Skin of body (tissue), 3 donors: ENCODE measurements at places on chromosomes 7 and 10.

- no peak for DNase-seq
These were observed 121.7 kb upstream of the RSU1 start for GRCh38 chr10:16938952-16939351.

DNA sequence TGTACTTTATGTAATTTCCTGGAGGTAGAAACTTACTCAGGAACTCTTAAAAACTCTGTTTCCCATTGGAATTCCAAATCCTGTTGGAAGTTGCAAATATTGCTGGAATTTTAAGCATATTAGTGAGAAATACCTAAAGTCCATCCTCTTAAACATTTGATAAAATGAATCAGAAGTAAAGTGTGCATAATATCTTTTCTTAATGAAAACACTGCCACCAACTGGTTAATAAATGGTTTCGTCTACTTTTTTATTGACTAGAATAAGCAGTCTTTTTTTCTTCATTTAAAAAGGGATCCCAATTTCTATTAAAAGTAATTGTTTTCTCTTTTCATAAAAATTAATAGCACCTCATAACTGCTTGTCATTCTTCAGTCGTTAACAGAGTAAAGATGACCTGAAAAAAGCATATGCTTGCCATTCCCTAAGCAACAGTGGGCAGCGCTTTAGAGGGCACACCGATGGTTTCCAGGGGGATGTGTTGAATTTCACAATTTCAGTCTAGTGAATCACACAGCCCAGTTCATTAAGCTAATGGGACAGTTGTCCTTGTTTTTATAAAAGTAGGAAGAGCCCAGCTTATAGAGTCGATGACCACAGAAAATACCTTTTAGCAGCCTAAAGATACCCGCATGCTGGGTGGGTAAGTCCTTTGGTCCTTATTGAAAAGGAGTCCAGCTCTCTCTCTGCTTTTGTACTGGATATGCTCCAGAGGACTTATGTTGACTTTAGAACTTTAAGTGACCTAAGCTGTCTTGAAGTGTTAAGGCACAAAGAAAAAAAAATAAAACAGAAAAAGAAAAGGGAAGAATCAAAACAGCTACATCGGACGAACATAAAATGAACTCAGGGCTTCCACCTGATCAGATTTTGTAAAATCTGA, 28.5 kb downstream of the NPS start:
- DNase-seq = no peak

DNA sequence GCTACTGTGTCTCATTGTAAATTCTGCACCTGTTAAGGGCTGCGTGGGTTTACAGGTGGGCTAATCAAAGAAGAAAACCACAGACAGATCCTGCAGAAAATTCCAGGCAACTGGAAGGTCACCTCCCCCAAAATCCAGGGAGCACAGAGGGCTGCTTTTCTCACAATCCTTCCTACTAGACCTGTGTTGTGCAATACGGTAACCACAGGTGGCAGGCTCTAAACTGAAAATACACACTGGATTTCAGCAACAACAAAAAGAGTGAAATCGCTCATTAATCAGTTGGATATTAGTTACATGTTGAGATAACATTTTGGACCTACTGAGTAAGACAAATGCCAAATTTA, 83.2 kb downstream of the SLC16A9 start:
- DNase-seq = no peak

DNA sequence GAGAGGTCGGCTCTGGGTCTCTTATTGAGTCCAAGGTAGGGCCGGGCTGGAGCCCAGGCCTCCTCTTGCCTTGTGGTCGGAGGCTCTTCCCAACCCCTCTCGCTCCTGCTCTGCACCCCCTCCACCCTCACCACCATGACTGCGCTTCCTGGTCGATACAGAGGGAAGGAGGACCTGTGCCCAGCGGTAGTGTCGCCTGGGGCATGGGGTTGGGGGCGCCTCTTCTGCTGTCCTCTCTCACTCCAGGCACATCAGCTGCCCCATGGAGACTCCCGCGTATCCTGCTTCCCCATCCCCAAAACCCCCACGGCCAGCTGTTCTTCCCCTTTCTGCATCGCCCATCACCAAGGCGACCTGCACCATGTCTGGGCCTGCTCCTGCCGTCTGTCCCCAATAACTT, 44.4 kb downstream of the TMEM270 start:
- DNase-seq = no peak

DNA sequence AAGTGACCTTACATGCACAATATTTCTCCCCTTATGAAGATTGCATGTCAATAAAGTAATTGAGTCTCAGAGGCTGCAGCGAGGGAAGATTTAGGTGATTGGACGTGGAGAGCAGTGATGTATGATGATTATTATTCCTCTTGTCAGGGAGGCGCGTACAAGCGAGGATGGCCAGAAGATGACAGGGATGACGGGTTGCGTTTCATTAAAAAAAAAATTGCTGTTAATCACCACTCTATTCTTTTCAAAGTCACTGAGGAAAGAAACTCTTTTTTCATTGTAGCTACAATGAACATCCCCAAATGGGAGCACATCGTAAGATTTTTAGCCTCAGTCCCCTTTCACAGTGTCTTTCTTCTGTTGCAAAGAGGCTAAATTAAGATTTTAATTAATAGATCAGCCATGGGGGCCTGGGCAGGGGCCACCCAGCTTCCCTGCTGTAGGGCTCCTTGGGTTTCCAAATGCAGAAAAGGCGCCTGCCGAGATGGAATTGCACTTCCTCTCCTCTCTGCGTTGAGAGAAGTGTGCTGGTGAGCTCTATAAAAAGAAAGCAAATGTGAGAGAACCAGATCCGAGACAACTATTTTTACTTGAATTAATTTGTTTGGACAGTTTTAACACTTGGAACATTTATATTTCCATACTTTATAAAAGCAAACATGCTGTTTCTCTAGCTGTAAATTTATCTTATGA, 998.1 kb downstream of the LRMDA start:
- no peak for DNase-seq

GRCh38 chr7:114466917-114467316, 52.3 kb downstream of the FOXP2 start:
- DNase-seq = no peak

DNA sequence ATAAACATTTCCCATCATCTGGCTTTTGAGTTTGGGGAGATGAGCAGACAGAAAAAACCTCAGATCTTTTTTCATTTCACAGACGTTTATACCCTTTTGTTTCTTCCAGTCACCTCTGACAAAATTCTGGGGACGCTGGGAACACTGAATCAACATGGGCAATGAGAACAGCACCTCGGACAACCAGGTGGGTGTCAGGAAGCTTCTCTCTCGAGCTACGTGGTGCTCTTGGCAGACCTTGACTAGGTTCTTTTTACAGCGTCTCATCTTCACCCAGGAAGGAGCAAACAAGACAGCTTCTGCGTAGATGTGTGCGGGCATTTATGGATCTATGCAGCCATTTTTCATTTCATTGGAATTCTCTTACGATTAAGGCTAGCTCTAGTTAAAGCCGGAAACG, 32.9 kb downstream of the TACC2 start:
- DNase-seq = no peak
